ENCODE measurements at places on chromosomes 5 and 9.
A peak's percentile ranks its signal among the peaks of the same experiment; 100 is the strongest.

DNA sequence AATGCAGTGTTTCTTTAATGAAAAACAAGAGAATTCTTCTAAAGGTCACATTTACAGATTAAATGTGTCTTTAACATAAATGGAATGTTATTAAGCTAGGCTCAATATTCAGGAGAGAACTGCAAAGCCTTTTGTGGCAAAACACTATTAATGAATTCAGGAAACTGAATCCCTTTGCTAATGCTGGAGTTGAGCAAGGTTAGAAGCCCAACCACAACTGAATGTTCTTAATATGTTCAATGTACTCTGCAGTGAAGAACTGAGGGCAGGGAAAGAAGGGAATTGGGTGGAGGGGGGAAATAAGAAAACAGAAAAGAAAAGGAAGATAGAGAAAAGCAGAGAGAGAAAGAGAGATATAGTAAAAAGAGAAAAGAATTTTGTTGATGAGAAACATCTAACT lies 276.7 kb upstream of the TMEM161B start:
- no peak for DNase-seq

GRCh38 chr5:31809050-31809870 lies 170.3 kb downstream of the PDZD2 start:
- DNase-seq: peak; percentile 42

DNA sequence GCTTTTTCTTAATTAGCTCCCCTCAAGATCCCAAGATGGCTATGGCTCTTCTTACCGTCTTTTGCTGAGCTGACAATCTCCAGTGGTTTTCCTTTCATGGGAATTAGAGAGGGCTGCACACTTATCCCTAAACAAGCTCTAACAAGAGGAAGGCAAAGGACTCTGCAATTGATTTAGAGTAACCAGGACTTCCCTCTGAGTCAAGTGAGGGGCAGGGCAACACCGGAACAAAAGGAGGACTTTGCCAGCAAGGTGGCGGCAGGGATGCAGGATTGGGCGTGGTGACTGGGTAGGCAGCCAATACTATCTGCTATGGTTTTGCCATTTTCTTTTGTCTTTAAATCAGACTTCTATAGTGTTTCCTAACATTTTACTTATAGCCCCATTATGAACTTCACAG lies 9.8 kb downstream of the SLC44A1 start:
- no peak for DNase-seq

DNA sequence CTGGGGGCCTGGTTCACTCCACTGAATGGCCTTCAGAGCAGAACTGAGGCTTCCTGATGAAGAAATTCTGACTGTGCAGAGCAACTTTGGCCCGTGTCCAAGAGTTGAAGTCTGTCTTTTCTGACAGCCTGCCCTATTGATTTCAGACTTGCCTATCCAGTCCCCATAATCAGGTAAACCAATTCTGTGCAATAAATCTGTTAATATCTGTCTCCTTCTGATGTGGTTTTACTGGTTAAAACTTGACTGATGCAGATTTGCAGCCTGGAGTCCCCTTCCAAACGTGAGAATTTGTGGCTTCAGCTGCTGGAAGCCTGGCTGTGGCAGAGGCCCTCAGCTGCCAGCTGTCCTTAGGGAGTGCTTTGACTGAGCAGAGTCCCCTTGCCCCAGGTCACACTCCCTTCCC lies 283.9 kb upstream of the ANKRD55 start:
- DNase-seq: peak; percentile 89

GRCh38 chr5:127602481-127602880 lies 46.4 kb upstream of the CTXN3 start:
- no peak for DNase-seq

- no peak for DNase-seq
Observed at GRCh38 chr5:17619354-17619753, 9.2 kb downstream of the TAF11L12 start.

DNA sequence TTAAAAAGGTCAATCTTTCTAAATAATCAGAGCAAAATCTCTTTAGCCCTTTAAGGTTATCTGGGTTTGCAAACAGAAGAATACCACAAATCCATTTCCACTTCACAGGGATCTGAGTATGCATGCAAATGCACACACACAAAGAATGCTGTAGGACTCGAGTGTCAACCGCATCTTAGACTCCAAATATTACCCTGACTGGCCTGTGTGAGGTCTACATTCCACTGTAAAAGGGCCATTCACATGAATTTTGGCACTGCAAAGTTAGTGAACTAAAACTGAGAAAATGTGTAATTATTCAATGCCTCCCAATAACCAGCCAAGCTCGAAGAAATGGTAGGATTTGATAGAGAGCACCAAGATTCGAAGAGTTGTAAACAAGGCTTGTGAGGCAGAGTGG lies 199.9 kb downstream of the AGTPBP1 start:
- DNase-seq: no peak

DNA sequence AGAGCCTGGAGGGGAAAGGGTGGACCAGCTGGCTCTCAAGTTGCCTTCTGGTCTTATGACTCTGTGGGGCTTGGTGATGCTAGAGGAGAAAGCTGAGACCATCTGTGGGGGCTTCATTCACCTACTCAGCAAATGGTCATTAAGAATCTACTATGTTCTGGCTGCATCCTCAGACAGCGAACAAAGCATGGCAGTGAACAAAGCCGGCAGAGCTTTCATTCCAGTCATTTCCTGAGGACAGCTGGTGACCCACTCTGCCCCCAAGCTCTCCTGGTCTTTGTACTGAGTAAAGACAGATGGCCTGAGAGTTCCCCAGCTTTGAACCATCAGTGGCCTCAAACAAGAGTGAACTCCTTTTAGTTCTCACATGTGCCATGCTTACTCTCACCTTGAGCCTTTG lies 48.0 kb downstream of the FGF1 start:
- no peak for DNase-seq

DNA sequence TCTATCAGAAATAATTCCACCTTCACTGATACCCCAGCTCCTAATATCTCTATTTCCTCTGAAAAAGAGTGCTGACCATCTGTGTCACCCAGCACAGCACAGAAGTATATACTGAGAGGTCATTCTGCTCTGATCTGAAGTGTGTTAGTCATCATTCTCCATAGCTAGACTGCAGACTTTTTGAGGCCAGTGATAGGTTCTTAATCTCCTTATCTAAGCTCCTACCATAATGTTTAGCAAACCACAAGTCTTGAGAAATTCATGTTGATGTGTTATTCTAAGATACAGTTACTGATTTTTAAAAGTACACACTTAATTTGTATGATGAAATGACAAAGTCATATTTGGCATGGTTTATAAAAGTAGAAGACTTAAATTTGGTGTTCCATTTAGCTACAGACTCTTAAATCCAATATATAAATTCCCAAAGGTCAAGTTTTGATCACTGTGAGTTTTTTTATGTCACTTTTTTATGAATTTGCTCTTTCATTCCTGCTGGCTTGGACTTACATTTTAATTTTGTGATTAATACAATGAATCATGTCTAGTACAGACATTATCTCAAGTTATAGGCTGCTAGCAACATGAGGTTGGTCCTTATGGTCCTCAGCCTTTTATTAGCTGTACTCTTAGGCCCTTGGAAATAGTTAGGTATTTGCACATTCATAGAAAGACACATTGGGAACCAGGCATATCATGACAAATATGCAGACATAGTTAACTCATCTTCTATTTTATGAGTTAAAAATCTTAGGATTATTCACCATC lies 380.8 kb downstream of the EBF1 start:
- no peak for DNase-seq

- DNase-seq: no peak
Observed at GRCh38 chr9:5714501-5715401, 85.8 kb downstream of the RIC1 start.

- no peak for DNase-seq
Observed at GRCh38 chr5:82984786-82985735, 92.1 kb downstream of the TMEM167A start.

DNA sequence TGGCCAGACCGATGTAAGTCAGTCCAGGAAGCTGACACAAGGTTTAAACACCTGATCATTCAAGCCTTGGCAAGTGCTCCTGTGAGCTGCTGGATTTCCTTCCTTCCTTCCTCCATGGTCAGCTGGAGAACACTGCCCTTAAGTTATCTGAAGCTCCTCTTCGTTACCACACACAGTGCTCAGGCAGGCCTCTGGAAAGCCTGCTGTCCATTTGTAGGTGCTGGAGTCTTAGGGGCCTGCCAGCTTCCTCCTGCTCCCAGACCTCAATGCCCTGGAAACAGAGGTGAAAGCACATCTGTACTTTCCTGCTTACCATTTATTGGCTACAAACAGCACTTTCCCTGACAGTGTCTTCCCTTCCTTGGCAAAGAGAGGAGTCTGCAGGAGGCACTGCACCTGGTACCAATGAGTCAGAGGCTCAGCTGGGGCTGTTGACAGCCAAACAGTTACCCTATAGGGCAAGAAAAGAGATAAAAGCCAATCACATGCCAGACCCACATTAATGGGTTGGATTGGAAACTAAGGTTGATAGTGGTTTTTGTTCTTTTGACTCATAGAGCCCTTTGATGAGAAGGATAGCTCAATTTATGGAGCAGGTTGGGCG lies 72.6 kb upstream of the PUM3 start:
- DNase-seq: no peak

DNA sequence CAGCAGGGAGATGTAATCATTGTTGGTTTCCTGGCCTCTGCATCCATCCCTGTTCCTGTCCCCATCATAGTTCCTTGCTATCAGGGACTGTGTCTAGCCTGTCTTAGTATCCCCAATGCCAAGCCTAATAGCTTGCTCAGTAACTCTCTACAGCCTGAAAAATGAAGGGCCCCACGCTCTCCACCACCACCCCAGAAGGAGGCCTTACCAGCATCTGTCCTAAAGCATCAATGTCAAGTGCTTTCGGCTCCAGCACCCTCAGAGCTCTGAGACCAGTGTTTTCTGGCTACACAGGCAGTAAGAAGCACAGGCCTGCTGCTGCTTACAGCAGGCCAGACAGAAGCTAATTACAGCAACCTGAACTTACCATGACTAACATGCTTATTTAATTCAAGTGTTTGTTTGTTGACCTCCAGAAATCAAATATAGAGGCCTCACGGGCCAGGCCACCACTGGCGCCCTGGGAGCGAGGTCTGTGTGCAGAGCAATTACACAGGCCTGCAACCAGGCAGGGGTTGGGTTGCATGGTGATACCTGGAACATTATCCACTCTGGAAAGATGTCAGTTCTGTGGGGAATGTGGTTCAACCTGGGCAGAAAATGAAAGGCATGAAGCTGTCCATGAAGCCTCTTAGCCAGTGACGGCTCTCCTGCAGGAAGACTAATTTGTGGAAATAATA lies 124.3 kb downstream of the SLC1A3 start:
- no peak for DNase-seq

Measured in large intestine (tissue), 12 donors.